Ammon's horn (tissue), 1 donor: ENCODE measurements at places on chromosomes 6 and 20.

GRCh38 chr6:106495014-106495413 lies 134.3 kb downstream of the RTN4IP1 start:
- DNase-seq = no peak

DNA sequence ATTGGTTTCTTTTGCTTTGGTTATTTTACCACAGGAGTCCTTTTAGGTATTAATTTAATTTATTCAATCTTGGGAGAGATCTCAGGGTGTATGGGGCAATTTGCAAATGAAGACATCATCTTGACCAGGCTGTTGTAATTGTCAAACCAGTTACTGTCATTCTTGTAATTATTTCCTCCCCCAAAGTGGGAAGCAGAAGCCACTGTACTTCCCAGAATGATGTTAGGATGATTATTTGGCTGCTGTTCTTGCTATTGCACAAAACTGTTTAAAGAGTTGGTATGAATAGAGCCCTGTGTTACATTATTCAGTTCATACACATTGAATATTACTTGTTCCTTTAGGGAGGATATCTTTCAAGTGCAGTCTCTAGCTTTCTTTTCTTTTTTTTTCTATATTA lies 1.7 kb downstream of the TAAR6 start:
- DNase-seq = no peak

DNA sequence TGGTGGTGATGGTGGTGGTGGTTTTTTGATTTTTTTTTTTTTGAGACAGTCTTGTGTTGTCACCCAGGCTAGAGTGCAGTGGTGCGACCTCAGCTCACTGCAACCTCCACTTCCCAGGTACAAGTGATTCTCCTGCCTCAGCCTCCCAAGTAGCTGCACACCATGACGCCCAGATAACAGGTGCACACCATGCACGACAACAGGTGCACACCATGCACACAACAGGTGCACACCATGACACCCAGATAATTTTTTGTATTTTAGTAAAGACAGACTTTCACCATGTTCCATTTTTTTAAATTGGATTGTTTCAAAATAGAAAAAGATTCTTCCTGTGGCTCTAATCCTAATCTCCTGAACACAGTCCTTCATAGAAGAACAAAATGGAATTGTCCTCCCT lies 257.9 kb downstream of the ALDH8A1 start:
- no peak for DNase-seq

- DNase-seq = no peak
These were observed 8.0 kb upstream of the PTPN1 start for GRCh38 chr20:50501972-50502745.

DNA sequence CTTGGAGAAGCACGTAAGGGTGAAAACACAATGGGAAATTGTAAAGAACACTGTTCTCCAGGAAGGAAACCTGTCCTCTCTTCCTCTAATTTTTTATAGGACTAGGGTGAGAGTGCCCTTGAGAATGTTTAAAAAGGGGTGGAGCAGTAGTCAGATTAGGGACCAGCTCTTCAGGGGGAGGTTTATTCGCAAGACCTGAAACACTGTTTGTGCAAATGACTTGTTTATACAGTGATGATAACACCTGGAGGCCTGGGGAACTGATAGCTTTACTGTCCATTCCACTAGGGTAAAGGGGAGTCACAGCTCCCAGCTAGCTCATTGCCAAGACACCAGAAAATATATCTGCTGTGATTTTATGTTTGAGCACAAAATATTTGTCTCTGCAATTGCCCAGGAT lies 8.1 kb upstream of the FUT9 start:
- no peak for DNase-seq

DNA sequence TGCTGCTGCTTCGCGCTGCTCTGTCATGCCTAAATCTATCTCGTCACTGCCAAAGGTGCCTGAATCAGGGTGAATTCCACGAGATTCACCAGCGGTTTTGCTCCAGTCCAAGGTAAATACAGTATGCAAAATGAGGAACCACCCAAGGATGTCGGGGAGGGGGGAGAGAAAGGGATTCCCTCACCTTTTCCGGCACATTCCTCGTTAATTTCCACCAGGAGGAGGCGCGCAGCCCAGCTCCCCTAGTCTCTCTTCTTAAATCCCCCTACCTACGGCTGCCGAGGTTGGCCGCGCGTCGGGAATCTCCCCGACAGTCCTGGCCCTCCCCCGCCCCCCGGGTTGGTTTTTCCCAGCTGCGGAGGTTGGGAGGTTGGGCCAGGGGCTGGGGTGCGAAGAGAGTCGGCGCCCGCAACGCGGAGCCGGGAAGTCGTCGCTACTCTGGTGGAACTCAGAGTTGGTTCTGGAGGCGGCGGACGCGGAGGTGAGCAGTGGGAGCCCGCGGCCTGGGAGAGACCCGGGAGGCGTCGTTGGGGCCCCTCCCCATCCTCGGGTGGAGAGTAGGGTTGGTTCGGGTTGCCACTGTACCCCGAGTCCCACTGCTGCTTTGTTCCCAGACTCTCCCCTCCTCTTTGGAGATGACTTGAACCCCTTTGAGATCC lies at the start of gene TPBG:
TPBG (plus strand) TSS at position 390 of the 659 bp plus-strand sequence. CDS start 1,145 bp downstream, outside the sequence.
- DNase-seq = peak; percentile 10

GRCh38 chr6:170042596-170043118 lies 248.2 kb downstream of the DLL1 start:
- no peak for DNase-seq

GRCh38 chr6:118921084-118921483 lies 13.9 kb downstream of the MCM9 start:
- no peak for DNase-seq

- DNase-seq = peak; percentile 78
These were observed 10.2 kb upstream of the MICAL1 start for GRCh38 chr6:109465772-109466171.

- no peak for DNase-seq
These were observed 16.0 kb downstream of the SLA2 start for GRCh38 chr20:36629719-36630681.

GRCh38 chr6:18493925-18494324 lies 106.8 kb downstream of the RNF144B start:
- DNase-seq = no peak

DNA sequence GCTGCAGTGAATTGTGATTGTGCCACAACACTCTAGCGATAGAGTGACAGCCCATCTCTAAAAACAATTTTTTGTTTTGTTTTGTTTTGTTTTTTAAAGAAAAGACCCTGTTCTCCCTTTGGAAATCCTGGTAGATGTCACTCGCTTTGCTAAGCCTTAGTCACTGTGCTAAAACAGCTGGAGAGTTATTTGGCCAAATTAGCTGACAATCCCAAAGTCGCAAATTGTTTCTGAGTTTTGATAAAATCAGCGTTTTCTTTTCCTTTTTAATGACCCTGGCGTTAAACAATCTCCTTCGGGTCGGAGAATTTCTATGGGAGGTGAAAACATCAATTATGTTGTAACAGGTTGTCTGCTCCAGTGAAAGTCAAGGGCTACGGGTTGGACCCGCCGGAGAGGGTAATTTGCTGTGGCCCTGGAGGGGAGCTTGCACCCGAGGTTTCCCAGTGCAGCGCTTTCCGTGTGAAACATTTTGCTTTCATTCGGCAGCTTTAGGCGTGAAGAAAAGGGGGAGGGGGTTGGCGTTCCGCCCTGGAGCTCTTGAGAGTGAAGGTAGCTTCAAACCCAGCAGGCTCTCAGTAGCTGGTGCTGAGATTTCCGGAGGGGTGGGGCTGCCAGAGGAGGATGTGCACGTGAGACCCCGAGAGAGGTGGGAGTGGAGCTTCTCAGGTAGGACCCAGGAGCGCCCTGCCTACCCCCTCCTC lies 296.6 kb downstream of the PHACTR1 start:
- peak; percentile 38 for DNase-seq

- no peak for DNase-seq
These were observed 269.4 kb downstream of the RNF144B start for GRCh38 chr6:18656506-18656905.

GRCh38 chr6:161261816-161262215 lies 12.0 kb downstream of the AGPAT4 start:
- DNase-seq = no peak

- no peak for DNase-seq
These were observed 99.7 kb downstream of the EYA2 start for GRCh38 chr20:46994341-46994740.

DNA sequence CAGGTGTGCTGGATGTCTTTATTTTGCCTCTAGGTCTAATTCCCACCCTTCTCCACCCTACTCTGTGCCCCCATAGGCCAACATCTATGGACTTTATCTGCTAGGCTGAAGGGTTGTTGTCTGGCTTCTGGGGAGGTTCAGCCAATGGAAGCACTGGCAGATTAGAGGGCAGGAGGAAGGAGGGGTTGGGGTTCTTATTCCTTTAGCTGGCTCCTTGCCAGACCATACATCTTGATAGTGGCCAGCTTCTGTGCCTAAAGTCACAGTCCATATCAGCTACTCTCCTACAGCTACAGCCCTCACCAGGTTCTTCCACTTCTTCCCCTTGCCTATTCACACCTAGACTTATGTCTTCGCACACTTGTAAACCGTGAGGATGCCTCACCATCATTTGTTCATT lies 41.1 kb downstream of the ROS1 start:
- DNase-seq = no peak

DNA sequence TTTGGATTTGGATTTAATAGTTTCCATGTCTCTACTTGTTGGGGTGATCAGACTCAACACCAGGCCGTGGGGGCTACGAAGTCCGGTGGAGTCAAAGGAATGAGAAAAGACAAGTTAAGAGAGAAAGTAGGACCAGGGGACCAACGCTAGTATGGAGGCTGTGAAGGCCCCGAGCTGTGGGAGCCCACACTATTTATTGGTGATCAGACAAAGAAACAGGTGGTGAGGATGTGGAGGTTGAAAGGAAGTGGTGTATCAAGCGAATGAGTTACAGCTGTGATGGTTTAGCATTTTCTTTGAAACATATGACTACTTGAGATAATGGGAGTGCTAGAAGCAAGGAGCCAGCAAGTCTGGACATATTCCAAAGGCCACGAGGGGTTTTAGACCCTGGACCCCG lies 62.4 kb downstream of the AKAP7 start:
- DNase-seq = no peak

DNA sequence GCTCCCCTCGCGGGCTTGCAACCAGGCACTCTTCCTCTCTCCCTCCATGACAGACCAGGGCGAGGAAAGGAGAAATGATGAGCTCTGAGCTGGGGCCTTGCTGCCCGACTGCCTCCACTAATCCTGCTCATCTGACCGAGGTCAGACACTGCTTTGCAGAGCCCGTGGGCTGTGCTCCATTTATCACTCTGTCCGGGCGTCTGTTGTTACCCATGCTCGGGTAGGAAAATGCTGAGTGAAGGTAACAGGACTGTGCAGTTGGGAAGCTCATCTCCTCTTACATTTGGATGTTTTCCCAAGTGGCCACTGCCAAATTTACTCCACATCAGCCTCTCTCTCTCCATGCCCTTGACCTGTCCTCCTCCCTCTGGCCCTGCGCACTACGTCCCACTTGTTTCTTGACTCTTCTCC lies 14.6 kb downstream of the RPS6KA2 start:
- DNase-seq = no peak

GRCh38 chr20:50253101-50253500 lies 62.5 kb downstream of the CEBPB start:
- no peak for DNase-seq

DNA sequence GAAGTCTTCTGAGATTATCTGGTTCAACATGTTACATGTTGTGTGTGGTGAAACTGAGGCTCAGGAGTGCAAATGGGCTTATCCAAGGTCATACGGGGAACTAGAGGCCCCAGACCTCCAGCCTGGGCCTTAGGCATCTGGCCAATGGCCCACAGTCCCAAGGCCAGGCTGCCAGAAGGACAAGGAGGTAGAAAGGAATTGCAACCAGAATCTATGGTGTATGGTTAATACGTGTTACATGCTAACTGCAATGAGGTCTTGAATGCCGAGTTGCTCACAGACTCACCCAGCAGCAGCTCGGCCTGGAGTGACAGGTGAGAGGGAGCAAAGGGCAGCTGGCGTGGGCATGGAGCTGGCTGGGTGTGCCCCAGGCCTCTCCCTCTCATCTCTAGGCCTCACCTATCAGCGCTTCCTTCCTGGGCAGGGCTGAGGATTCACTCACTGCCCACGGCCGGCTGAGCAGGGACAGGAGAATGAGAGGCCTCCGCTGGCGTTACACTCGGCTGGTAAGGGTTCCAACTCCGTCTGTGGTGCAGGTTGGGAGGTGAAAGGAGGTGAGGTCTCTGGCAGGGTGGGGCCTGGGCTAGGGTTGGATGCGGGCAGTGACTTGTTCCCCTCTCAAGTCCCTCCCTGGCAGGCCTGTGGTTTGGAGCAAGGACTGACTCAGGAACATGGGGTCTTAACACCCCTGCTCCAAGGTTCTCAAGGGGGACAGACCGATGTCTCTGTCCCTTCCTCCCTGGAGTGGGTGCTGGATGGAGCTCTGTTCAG lies at the start of gene TLDC2:
TLDC2 (plus strand) TSS at position 437 of the 771 bp plus-strand sequence; CDS start at position 474, 37 bp downstream.
- no peak for DNase-seq

DNA sequence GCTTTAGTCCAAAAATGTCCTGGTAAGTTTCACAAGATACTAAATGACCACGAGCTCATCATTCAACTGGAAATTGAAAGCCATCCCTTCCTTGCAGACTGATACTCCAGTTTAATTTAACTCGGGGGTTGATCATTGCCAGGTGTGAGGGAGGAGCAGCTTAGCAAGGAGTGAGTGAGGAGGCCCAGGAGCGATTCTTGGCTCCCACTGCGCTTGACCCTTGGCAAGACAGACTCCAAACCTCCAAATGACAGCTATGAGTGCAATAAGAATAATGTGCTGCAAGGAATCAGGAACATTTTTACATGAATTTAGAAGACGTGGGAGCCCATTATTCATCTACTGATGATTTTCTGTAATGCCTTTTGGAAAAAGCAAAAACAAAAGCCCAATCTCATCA lies 64.9 kb downstream of the LAMA4 start:
- DNase-seq = no peak

DNA sequence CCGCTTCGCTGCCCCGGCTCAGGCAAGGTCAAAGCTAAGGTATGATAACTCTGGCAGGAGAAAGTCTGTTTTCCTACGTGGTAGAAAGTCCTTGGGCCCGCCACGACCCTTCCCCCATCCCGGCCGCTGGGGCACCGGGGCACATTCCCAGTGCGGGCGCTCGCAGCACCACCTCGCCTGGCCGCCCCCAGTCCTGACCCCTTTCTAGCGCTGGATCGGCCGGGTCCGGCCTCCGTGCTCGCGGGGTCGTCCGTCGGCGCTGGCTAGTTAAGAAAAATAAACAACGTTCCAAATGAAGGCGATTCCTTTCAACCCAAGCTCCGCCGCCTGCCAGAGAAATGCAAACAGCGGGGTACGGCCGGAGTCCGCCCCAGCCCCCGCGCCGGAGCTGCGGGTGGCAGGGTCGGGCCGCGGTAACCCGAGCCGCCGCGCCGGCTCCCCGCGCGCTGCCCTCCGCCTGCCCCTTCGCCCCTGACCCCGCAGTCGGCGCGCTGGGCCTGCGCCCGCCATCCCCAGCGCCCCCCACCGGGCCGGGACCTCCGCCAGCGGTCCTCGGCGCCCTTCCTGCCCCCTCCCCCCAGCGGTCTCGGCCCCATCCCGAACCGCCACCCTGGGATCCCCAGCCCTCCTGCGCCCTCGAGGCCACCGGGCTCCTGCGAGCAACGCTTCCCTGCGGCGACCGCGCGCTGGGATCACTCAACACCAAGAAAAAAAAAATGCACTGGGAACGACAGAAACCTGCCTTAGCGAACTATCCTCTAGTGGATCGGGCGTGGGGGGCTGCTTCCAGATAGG lies 37.6 kb downstream of the NCR2 start:
- no peak for DNase-seq
